Posterior cingulate gyrus (tissue), 11 donors: ENCODE measurements at places on chromosomes 1 and 21.

GRCh38 chr1:76092812-76093211, 18.3 kb downstream of the ST6GALNAC3 start:
- DNase-seq, result no peak

GRCh38 chr1:229043115-229043514, 227.8 kb upstream of the RAB4A start:
- no peak for DNase-seq

GRCh38 chr1:244054247-244054923, 3.3 kb downstream of the ZBTB18 start:
- DNase-seq, result peak; percentile 91

DNA sequence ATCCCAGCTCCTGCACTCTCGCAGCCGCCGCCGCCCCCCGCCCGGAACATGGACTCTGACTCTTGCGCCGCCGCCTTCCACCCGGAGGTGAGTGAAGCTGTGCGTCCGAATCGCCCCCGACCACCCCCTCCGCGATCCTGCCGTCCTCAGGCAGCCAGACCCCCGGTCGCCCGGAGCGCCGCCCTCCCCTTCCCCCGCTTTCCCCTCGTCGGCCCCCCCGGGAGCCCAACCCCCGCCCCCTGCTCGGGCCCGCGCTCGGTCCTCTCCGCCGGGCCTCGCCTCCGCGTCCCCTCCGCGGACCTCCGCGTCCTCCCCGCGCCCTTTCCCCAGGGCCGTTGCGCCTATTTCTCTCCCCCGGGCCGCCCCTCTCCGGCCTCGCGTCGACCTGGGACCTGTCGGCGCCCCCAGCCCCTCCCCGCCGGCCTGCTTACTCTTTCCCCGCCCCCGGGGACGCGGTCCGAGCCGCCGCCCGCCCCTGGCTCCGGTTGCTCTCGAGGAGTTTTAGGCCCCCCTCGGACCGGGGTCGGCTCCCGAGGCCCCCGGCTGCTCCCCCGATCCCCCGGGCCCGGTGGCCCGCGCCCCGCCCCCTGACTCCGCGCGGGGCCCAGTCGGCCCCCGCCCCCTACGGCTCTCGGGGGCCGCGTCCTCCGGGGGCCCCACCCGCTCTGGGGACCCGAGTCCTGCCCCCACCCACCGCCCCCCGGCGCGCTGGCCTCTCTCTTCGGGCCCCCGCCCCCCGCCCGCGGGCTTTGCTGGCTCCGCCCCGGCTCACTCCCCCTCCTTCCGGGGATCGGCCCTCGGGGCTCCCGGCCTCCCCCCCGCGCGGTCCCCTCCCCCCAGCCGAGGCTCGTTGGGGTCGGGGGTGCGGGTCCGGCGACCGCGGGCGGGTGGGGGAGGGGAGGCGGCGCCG, 743 bp downstream of the PHF13 start:
- peak; percentile 91 for DNase-seq

- no peak for DNase-seq
Observed at GRCh38 chr1:19489996-19490395, 4.7 kb upstream of the CAPZB start.

- DNase-seq, result no peak
Observed at GRCh38 chr1:69765951-69766350, 198.2 kb downstream of the LRRC7 start.
